Lower lobe of right lung (tissue), 2 donors: ENCODE measurements at places on chromosomes 16 and 17. TPM values are rescaled to one million over a fixed set of nuclear protein-coding genes. Genes with fewer than 3 reads are reported as not detected.

Gene ABCA6
- 32.0 TPM for total RNA-seq

Gene TBC1D28
- total RNA-seq, result not detected

Gene ABCC3
- total RNA-seq, result 41.7 TPM

Gene KRT23
- total RNA-seq, result 1.9 TPM

Gene NXPH3
- 4.5 TPM for total RNA-seq

Gene NHLRC4
- total RNA-seq, result 2.7 TPM

Gene WSCD1
- total RNA-seq, result 3.6 TPM

Gene SLFN14
- 0.59 TPM for total RNA-seq

Gene ADAD2
- not detected for total RNA-seq

Gene GAS7
- total RNA-seq, result 54.1 TPM

Gene CFAP119
- total RNA-seq, result 11.1 TPM

Gene KRTAP4-5
- total RNA-seq, result not detected

Gene SCGB1C2
- total RNA-seq, result not detected

Gene DLX4
- total RNA-seq, result 3.0 TPM

Gene NPIPA8
- 0.80 TPM for total RNA-seq

Gene SKAP1
- total RNA-seq, result 6.4 TPM

Gene BRICD5
- total RNA-seq, result 7.8 TPM
